ENCODE measurements at places on chromosomes 5 and 9.
A peak's percentile ranks its signal among the peaks of the same experiment; 100 is the strongest.

- DNase-seq = peak; percentile 23
Measured at GRCh38 chr9:130895481-130896232, 955 bp downstream of the QRFP start.

- peak; percentile 58 for DNase-seq
Measured at GRCh38 chr9:34437006-34437925, 21.1 kb downstream of the FAM219A start.

GRCh38 chr5:35138232-35138631, 90.5 kb upstream of the AGXT2 start:
- no peak for DNase-seq

DNA sequence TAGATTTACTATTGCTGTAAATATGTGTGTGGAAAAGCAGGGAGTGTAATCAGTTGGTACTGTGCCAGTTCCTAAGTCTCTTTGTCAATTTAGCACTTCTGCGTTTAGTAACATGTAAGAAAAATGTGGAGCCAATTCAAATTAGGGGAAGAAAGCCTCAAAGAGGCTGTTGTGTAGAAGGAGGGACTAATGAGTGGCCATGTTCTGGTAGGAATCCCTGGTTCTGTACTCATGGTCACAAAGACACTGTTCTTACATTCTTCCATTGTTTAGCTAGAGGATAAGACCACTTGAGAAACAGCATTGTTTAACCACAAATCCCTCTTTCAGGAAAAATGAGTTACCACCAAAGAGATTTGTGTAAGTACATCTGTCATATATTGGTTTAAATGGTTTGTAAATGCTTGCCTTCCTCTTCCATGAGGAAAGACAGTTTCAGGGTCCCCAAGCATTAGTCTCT, 14.9 kb downstream of the ARHGEF28 start:
- DNase-seq = no peak

- DNase-seq = no peak
Measured at GRCh38 chr9:10534850-10535249, 78.0 kb downstream of the PTPRD start.

DNA sequence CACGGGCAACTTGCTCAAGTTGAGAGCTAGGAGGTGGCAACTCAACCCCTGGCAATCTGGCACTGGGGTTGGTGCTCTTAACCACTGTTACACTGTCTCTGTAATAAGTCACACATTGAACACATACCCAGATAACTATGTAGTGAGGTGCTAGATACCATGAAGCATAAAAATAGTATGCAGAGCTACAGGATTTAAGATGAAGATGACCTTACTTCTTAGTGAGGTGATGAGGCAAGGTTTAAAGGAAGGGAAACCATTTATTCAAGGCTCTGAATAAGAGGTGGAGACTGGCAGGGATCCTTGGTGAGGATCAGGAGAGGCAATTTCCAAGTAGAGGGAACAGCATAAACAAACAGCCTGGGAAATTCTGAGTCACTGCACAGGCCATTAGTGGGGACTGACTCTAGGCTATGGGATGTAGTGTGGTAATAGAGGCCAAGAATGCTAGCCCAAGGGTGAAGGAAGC, 67.6 kb upstream of the NR3C1 start:
- DNase-seq = no peak

DNA sequence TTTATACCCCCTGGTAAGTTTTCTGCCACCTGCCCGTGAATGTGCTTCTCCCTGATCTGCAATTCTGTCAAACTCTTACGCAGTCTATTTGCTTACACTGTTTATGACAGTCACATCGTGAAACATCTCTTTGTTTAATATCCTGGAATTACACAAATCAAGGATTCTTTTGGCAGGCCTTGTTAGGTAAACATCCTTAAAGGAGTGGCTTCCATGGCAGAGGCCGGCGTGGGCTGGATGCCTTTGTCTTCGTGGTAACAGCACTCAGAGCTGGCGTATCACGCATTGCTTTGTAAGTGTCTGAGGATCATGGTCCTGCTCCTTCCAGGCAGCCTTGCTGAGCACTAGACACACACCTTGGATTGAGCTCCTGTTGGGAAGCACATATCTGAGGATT, 145.7 kb downstream of the IRX1 start:
- DNase-seq = no peak

- peak; percentile 69 for DNase-seq
Measured at GRCh38 chr5:56950626-56951125, 1.2 kb downstream of the MIER3 start.
